ENCODE measurements at places on chromosomes 4 and X. TPM values are rescaled to one million over a fixed set of nuclear protein-coding genes. Genes with fewer than 3 reads are reported as not detected.

Gene FABP2
- not detected for total RNA-seq

Gene NHS
- total RNA-seq = 0.05 TPM

Gene RPS6KA6
- total RNA-seq = 0.05 TPM

Gene PABPC1L2A
- not detected for total RNA-seq

- no peaks in the 10 kb centered on the region for H3K36me3 ChIP-seq
- DNase-seq = no peak
- H3K4me3 ChIP-seq = no peak overlapping the region
- H3K27me3 ChIP-seq = no peaks in the 10 kb centered on the region
Measured at GRCh38 chr4:54588404-54588803, 69.4 kb upstream of the KIT start.

DNA sequence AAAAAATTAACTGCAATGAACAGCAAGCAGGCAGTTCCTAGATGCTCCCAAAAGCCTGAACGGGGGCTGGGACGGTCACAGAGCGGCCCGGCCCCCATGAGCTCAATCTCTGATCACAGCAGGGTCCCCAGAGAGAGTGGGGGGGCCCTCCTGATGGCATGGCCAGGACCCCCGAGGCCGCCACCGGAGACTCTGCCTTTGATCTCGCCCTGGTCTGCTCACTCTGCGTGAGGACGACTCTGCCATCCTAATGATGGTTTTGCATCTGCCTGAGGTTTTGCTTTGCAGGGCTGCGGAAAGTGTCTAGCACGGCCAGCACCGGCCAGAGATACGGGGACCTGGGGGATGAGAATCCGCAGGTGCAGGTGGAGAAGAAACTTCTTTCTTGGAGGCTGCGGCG is 103.8 kb downstream of the SHOX start:
- H3K27ac ChIP-seq = no peak overlapping the region
- no peak overlapping the region for H3K4me3 ChIP-seq
- DNase-seq = no peak
